Stimulated activated CD8-positive, alpha-beta memory T cell treated with anti-CD3 and anti-CD28 coated beads, Interleukin-2, amount 100 ng/mL, for 48 hours (primary cell): ENCODE measurements at places on chromosomes 7 and 10.

GRCh38 chr10:7819121-7819460 is 786 bp downstream of the TAF3 start:
- DNase-seq, result peak; percentile 10

GRCh38 chr7:148303295-148304082 is 287.1 kb upstream of the C7orf33 start:
- DNase-seq, result no peak

DNA sequence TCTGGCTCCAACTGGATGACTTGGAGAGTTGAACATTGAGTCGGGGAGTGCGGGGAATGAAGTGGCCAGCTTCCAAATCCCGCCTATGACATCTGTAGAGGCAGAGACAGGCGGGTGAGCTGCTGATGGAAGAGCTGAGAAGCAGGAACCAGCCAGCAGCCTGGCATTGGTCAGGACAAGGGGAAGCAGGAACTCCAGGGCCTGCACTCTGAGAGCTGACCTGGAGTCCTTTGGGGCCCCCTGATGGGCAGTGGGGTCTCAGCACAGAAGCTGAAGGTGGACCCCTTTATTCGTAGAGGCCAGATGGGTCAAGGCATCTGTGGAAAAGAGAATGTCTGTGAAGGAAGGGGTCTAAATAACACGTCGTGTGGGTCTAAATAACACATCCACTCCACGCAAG is 57.0 kb downstream of the SEC61G start:
- DNase-seq, result no peak

- no peak for DNase-seq
Measured at GRCh38 chr7:44891791-44892190, 6.5 kb upstream of the PURB start.
